AG04450 (cell line): ENCODE measurements at places on chromosomes 2 and 18.

- DNase-seq, result no peak
Observed at GRCh38 chr18:58998401-58999203, 133.9 kb downstream of the ZNF532 start.

DNA sequence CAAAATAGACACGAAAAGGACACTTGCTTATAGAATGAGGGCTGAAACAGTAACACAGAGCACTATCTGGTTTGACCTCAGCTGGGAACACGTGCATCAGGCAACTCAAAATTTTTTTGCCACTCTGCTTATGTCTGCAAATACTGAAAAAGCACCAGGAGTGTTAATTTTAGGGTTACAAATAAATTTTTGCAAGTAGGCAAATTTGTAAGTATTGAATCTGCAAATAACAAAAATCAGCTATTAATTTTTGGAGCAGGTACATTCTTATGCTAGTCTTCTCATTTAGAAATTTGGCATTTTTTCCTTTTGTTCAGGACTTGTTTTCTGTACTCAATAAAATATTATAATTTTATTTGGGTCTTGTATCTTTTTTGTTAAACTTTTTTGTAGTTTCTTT is 29.7 kb downstream of the DYTN start:
- no peak for DNase-seq

DNA sequence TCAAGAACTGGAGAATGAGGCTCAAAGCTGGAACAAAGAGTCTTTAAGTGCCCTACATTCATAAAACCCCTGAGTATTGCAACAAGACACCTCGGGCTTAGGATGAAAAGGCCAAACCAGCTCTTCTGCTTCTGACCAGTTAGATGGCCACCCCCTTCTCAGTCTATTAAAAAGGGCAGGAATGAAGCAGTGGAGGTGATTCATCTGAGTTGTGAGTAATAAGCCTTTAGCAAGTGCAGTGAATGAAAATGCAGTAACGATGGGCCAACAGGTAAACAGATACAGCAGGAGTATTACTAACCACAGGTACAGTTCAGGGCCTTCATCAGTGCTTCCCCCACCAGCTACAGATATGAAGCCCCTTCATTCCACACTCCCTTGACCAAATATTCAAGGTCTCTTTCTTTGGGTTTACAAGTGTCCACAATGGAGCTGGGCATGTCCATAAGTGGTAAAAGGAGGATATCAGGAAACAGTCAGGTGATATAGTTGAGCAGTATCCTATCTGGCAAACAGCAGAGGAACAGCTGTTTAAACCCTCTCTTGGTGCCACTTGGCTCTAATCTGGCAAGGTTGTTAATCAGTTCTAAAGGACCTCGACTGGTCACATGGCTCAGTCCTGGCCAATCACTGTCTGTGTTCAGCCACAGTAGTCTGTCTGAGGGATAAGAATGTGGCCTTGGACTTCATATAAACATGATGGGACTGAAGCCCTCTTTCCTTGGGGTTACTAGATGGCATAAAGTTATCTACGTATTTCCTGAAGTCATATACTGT is 17.8 kb downstream of the SERPINB13 start:
- DNase-seq, result no peak

- DNase-seq, result no peak
Observed at GRCh38 chr2:100785626-100786296, 34.2 kb upstream of the NPAS2 start.

GRCh38 chr2:33583194-33583938 is 15.7 kb downstream of the FAM98A start:
- DNase-seq, result no peak

GRCh38 chr2:8544171-8544785 is 137.6 kb upstream of the ID2 start:
- DNase-seq, result no peak

DNA sequence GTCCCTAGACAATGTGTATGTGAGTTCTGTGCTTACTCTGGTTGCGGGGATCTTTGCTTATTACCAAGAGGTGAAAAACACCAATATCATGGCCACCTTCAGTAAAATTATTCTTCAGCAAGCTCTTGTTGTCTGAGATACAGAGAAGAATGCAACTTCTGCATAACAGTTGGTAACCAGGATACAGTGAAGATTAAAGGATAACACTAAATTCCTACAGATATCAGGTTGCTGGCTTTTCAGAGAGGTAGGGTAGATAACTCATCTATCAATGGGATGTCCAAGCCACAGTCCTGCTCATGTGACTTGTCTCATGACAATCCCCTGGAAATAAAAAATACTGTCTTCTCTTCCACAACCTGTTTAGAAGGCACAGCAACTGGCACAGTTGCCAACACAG is 308.5 kb downstream of the TNS1 start:
- DNase-seq, result no peak

- DNase-seq, result no peak
Observed at GRCh38 chr2:213261715-213262114, 22.5 kb upstream of the SPAG16 start.
